ENCODE measurements at places on chromosomes 7 and 10.
A peak's percentile ranks its signal among the peaks of the same experiment; 100 is the strongest.

DNA sequence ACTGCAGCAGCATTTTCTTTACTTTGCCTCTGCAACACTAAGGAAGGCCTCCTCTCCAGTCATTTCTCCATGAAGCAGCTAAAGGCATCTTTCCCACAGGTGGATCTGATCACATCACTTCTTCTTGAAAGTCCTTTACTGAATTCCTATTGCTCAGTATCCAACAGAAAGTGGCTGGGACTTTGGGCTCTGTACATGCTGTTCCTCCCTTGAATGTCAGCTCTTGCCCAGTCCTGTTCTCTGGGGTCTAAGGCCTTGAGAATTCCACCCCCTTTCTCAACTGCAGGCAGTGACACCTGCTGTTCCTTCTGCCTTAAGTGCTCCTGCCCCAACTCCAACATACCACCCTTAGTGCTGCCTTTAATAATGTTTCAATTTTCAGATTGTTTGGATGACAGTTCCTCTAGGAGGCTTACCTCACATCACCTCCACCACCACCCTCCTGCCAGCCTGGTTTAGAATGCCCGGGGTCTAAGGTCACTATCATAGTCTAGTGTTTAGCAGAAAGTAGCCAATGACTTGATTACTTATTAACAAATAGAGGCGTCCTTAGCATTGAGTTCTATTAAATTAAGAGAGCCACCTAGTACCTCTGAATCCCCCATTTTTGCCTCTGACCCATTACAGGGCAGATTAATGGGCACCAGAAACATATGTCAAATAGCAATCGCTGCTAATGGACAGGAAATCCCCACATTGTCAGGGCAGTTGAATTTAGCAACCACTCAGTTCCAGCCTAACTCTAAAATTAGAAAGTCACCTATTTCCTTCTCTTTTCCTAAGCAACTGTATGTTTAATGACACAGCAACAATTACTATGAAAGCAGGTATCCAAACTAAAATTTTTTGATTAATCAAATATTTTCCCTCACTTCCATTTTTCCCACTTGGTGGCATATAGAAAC is 11.4 kb downstream of the INHBA start:
- DNase-seq: peak; percentile 24

GRCh38 chr7:45687721-45688120 is 113.6 kb downstream of the ADCY1 start:
- DNase-seq: peak; percentile 21

- DNase-seq: no peak
Measured at GRCh38 chr10:97131181-97131628, 54.6 kb downstream of the SLIT1 start.

DNA sequence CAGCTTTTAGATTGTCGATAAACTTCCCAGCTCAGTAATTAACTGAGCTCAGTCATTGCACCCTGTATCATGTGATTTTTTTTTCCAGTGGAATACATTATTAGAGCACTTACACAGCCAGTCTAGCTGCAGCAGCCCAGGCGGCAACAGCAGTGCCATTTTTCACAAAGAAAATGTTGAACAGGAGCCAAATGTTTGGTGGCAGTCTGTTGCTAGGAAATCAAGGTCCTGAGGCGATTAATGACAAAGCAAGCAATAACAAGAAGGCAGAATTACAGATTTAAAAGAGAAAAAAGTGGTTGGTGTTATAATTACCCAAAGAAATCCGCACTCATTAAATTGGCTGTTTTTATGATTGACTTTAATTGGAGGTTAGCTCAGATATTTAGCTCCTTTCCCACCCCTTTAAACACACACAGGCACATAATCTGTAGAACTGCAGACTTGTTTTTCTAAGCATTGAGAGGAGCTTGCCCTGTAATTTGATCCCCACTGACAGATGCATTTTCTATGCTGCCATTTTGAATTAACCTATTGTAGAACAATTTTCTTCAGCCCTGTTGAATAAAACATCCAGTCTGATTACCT is 267.4 kb downstream of the ADK start:
- no peak for DNase-seq
